ENCODE measurements at places on chromosomes 12 and 14.

- no peak for DNase-seq
These were observed 243.7 kb downstream of the TMEM132D start for GRCh38 chr12:129659961-129660622.

- no peak for DNase-seq
These were observed 10.6 kb downstream of the FNTB start for GRCh38 chr14:64997108-64997794.

DNA sequence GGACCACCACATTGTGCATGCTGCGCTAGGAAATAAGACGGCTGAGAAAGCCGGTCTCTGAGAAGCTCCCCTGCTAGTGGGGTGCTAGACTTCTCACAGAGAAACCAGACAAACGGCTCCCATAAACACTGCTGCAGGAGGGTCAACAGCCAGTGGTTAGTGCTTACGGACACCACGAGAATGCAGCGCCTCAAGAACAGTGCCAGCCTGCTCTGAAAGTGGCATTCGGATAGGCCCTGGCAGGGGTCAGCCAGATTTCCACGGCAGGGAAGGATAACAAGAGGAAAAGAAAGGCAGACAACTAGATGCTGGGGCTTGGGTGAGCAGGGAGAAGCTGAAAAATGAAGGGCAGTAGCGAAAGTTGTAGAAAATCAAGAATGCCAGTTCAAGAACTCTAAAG is 26.4 kb downstream of the PPTC7 start:
- no peak for DNase-seq

DNA sequence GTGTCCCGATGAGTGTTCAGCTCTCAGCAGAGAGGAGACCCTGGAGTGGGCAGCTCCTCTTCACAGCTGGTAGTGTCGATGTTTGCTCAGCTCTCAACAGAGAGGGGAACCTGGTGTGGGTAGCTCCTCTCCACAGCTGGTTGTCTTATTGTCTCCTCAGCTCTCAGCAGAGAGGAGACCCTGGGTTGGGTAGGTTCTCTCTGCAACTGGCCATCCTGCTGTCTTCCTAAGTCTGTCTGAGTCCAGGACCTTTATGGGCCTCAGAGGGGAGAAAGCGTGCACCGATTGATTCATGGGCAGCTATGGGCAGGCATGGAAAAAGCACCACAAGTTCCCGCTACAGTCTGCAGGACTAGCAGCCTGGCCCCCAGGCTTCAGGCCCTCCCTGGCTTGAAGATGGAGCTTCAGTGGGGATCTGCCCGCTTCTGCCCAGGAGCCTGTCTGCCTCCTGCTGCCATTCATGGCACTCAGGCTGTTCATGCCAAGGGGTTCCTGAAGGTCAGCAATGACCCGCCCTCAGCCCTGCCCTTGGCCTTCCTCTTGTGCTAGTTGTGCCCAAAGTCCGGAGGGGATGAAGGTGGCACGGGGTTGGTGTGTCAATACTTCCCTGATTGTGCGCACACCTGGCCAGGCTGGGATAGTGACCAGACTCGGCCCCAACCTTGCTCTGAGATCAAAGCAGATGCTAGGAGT is 224.2 kb downstream of the KCNC2 start:
- no peak for DNase-seq

GRCh38 chr14:86997271-86997670 is 995.7 kb downstream of the GALC start:
- no peak for DNase-seq

- no peak for DNase-seq
These were observed 12.6 kb downstream of the C12orf43 start for GRCh38 chr12:121003650-121004049.

DNA sequence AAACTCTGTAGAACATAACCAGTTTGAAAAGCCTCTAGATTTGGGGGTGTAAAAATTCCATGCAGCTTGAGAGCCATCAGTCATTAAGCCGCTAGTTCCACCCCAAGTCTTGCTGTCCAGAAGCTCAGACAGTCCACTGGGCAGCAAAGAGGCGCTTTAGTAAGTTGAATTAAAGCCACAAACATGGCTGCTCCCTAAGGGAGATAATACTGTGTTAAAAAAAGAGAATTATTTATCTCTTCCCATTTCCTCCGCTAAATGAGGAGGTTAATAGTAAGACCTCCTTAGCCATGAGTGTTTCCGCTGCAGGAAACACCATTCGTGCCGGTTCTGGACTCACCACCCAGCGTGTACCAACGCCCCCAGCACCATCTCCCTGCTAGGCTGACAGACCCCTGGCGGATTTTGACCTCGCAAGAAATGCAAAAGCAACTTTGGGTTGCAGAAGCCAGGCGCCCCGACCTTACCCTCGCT is 536 bp downstream of the TM7SF3 start:
- no peak for DNase-seq

Data from esophagus squamous epithelium (tissue), 5 donors.